ENCODE measurements at places on chromosomes 7 and 10.
A peak's percentile ranks its signal among the peaks of the same experiment; 100 is the strongest.

- DNase-seq, result no peak
Measured at GRCh38 chr10:130989670-130990232, 321.8 kb downstream of the TCERG1L start.

- no peak for DNase-seq
Measured at GRCh38 chr7:25931156-25931555, 220.8 kb upstream of the NFE2L3 start.

GRCh38 chr7:54995610-54996363 is 23.0 kb upstream of the EGFR start:
- DNase-seq, result peak; percentile 34

- no peak for DNase-seq
Measured at GRCh38 chr10:7625836-7626235, 40.9 kb downstream of the ITIH5 start.

DNA sequence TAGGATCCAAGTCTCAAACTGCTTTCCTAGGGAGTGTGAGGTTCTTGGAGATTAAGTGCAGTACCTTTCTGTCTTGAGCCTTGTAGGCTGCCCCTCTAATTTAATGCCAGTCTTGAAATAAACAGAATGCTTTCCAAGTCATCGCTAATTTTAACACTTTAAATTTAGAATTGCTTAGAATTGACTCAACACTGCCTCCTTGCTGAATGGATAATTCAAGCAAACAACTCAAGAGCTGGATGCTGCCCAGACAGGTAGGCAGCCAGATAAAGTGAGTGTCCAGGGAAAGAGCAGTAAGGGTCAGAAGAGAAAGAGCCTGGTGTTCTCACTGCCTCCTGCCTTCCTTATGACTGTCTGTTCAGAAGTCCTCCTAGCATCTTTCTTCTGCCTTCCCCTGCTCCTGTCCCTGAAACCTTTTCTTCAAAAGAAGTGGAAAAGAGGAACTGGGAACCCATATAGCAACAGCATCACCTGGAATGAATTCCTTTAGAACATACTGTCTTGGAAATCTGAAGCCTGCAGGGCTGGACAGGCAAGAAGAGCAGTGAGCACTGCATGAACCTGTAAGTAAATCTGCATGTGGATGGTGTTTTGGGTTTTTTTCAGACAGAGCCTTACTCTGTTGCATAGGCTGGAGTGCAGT is 3.1 kb upstream of the GOT1 start:
- DNase-seq, result no peak

DNA sequence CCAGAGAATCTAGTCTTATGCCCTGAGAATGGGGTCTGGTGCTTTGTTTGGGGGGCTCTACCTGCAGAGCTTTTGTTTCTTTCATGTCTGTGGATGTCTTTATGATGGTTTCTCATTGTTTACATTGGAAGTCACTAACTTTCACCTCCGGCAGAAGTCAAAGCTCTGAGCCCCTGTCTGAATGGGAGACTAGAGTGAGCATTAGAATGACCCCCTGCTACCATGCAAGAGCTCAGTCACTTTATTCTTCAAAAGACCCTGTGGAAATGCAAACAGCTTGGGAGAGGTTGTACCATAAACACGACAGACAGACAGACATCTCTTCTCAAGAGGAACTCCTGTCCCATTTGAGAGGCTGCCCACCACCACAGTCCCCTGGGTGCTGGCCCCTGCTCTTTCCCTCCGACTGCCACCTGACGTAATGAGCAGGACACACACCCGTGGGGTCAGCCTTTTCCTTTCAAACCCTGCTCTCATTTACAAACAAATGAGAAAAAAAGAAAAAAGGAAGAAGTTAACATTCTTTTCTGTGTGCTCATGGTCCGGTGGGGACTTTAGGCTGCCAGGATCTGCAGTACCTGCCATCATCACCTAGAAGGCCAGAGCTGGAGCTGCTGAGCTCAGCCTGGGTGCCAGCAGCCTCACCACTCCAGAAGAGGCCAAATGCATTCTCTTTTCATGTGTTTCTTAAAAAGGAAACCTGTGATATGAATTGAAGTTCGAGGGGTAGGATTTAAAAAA is 91.6 kb downstream of the FZD1 start:
- no peak for DNase-seq

DNA sequence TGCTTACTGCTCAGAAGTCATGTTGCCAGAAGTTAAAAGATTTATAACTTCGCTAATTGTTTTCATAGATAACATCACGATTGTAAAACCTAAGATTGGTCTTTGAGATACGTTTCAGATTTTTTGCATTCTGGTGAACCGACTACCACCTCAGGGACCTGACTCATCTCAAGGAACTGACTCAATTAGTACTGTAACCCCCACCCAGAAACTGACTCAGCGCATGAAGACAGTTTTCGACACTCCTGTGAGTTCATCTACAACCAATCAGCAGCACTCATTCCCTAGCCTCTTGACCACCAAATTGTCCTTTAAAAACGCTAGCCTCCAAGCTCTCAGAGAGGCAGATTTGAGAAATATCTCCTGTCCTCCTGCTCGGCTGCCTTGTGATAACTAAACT is 72.3 kb downstream of the ELMO1 start:
- DNase-seq, result no peak

- DNase-seq, result no peak
Measured at GRCh38 chr10:112359606-112360307, 14.2 kb upstream of the ACSL5 start.

GRCh38 chr10:93746844-93747284 is 10.9 kb upstream of the LGI1 start:
- peak; percentile 96 for DNase-seq

GRCh38 chr7:144834641-144835144 is 1.2 kb downstream of the TPK1 start:
- DNase-seq, result no peak

DNA sequence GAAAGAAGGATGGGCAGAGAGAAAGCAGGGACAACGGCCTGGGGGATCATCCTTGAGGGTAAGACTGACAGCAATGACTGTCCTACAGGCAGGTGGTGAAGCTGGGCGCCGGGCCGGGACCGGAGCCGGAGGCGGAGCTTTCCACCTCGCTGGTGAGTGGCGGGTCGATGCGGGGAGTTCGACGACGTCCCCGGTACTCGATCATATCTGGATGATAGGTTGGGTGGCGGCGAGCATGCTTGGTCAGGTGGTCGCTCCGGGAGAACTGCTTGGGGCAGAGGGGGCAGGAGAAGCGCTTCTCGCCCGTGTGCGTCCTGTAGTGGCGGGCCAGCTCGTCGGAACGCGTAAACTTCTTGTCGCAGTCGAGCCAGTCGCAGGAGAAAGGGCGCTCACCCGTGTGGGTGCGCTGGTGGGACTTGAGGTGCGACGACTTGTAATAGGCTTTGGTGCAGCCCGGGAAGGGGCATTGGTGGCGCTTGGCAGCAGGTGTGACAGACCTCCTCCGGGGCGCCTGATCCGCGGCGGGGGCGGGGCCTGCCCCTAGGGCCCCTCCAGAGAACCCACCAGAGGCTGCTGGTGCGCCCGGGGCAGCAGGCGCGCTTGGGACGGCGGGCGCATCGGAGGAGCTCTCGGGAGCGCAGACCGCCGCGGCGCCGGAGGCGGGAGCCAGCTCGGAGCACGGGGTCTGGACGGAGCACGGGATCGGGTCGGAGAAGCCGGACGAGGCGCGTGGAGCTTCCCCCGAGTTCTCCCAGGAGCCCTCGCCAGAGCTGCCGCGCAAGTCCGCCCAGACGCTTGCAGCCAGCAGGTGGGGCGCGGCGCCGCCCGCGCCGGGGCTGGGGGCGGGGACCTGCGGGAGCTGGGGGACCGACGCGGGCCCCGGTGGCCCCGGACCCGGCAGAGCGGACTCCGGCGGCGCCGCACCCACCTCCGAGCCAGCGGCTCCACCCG is 752 bp downstream of the KLF14 start:
- no peak for DNase-seq

DNA sequence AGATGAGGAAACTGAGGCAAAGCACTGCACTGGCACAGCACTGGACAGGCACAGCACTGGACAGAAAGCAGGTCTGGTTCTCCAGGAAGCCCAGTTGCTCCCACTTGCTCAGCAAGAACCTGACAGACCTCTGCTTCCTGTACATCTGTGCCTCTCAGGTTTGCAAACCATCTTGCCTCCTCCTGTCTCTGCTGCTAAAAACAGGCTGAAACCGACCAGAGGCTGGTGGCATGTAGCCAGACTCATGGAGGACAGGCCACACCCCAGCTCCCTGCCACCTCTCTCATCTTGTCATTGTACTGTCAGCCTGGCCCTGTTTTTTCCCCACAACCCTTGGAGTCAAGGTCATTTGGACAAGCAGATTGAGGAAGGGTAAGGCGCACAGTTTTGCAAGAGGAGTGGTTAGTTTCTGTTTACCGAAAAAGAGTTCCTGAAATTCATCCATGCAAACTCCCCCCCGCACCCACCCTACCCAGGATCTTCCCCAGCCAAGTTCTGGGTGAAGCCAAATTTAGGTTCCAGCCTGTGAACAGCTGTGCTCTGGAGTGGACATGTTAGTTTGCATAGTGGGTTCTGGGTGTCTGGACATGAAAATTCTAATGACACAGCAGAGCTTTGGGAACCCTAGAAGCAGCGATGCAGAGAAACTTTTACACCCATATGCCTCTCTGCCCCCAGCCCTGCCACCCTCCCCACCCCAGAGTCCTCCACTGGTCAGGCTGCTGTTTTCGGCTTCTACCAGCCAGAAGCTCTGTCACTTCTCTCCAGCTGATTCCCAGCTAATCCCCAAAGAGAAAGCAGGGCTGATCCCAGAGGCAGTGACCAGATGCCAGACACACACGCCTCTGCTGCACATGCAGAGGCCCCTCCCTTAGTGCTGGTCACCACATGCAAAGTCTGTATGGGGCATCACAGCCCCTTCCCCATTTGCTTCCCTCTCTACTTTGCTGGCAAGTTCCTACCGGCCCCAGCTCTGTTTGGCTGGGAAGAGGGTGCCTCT is 8.5 kb upstream of the C10orf105 start:
- DNase-seq, result no peak

- no peak for DNase-seq
Measured at GRCh38 chr7:38312821-38313220, 39.4 kb upstream of the TARP start.

DNA sequence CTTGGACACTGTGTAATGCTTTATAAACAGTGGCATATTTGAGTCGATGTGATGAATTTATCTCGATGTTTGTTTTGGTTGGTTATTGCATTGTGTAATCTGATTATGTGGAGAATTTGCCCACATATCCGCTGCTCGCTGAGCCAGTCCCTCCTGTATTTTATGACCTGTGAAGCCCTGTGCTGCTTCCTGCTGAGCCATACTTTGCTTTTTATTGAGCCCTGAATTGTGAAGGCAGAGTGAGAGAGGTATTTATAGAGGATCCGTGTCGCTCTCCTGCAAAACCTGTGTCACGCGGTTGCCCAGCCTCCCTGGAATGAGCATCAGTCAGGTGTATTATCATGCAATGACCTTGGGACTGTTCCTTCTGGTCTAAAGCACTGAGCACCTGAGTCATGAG is 253.7 kb downstream of the ARHGAP21 start:
- no peak for DNase-seq

- DNase-seq, result no peak
Measured at GRCh38 chr7:40400525-40400924, 265.7 kb downstream of the SUGCT start.

- DNase-seq, result no peak
Measured at GRCh38 chr10:11097686-11098085, 80.0 kb downstream of the CELF2 start.

DNA sequence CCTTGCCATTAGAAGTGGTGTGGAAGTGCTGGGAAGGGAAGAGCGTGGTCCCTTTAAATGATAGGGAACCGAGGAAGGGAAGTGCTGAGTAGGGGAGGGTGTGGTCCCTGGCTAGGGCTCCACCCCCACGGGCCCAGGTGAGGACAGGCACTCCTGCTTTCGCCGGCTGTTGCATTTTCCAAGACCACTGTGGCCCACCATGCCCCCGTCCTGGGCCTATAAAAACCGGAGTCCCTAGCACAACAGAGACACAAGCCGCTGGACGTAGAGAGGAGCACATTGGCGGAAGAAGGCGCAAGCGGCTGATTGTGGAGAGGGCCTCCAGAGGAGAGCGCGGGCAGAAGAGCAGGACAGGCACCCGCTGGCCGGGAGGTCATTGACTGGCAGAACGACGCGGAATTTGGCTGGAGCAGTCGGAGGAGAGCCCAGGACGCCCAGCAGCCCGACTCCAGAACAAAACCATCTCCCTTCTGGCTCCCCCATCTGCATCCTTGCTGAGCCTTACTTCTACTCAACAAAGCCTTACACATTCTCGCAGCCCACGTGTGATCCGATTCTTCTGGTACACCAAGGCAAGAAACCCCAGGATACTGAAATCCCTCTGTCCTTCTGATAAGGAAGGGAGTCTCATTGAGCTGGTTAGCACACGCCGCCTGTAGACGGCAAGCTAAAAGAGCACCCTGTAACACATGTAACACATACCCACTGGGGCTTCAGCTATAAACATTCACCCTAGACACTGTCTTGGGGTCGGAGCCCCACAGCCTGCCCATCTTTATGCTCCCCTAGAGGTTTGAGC is 146.2 kb upstream of the LYZL1 start:
- DNase-seq, result no peak

DNA sequence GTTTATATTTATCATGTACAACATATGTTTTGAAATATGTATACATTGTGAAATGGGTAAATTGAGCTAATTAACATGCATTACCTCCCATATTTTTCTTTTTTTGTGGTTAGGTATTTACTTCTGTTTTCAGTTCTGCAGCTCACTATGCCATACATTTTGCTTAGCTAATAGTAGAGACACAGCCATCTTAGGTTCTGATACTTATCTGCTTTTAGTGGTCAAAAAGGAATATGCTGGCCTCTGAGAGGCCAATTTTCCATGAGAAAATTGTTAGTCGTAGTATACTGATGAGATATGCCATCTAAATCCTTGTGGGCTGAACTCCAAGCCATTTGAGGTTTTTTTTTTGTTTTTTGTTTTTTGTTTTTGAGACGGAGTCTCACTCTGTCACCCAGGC is 31.0 kb downstream of the SGPL1 start:
- DNase-seq, result no peak

GRCh38 chr10:49240946-49241345 is 52.8 kb upstream of the TMEM273 start:
- no peak for DNase-seq

DNA sequence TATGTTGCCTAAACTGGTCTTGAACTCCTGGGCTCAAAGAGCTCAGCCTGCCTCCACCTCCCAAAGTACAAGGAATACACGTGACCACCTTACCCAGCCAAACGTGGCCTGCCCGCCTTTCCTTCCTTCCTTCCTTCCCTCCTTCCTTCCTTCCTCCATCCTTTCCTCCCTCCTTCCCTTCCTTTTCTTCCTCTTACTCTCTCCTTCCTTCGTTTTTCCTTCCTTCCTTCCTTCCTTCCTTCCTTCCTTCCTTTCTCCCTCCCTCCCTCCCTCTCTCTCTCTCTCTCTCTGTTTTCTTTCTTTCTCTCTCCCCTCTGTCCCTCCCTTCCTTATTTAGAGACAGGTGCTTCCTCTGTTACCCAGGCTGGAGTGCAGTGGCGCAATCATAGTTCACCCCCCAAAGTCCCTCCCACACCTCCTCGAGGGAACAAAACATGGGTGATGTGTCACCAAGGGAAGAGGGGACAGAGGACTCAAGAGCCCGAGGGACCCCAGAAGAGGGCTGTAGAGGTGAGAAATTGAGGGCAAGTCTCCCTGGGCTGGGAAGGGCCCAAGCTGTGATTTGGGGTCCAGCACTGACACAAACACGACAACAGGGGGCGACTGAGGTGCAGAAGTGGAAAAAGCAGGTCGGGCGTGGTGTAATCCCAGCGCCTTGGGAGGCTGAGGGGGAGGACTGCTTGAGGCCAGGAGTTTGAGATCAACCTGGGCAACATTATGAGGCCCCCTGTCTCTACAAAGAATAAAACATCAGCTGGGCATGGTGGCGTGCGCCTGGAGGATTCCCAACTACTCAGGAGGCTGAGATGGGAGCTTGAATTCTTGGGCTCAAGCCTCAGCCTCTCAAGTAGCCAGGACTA is 28.1 kb downstream of the EPHB4 start:
- no peak for DNase-seq

- DNase-seq, result no peak
Measured at GRCh38 chr7:99128076-99128950, 15.6 kb downstream of the SMURF1 start.
